Heart left ventricle (tissue), 16 donors: ENCODE measurements at places on chromosomes 4 and X. TPM values are rescaled to one million over a fixed set of nuclear protein-coding genes. Genes with fewer than 3 reads are reported as not detected.

GRCh38 chr4:36716874-36717273 lies 435.5 kb downstream of the DTHD1 start:
- H3K36me3 ChIP-seq: no peaks in the 10 kb centered on the region
- no peaks in the 10 kb centered on the region for H3K4me1 ChIP-seq
- no peak overlapping the region for H3K27ac ChIP-seq
- H3K4me3 ChIP-seq: no peak overlapping the region
- no peak for DNase-seq
- H3K27me3 ChIP-seq: no peaks in the 10 kb centered on the region

SLIT2 gene
- 12.2 TPM for total RNA-seq

DNA sequence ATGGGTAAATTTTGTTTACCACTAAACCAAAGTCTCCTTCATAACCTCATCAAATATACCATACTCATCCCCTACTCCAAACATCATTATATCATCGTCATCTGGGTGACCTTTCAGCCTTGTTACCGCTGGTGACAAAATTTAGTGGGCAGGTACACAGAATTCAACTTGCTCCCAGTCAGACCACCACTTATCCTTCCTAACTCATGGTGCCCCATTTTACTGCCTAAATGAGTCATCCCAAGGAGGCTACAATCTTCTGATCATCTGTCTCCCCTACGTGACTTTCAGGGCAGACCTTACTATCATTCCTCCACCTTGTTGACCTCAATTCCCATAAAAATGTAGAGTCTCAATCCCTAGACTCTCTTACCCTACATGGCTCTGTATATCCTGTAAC lies 49.6 kb downstream of the DCHS2 start:
- no peak overlapping the region for H3K27ac ChIP-seq
- no peak overlapping the region for H3K4me3 ChIP-seq
- H3K27me3 ChIP-seq: no peaks in the 10 kb centered on the region
- H3K4me1 ChIP-seq: no peaks in the 10 kb centered on the region

GRCh38 chrX:109967156-109967555 lies 35.8 kb upstream of the TMEM164 start:
- no peak for DNase-seq
- H3K27me3 ChIP-seq: no peaks in the 10 kb centered on the region
- no peaks in the 10 kb centered on the region for H3K36me3 ChIP-seq
- H3K4me3 ChIP-seq: no peak overlapping the region
- H3K4me1 ChIP-seq: no peaks in the 10 kb centered on the region
- H3K27ac ChIP-seq: no peak overlapping the region
